ENCODE measurements at places on chromosomes 3 and 15.

- peak; percentile 30 for DNase-seq
Measured at GRCh38 chr3:157058392-157059071, 101.4 kb downstream of the CCNL1 start.

GRCh38 chr3:132256989-132257388, 60.2 kb upstream of the ACP3 start:
- DNase-seq = peak; percentile 77

DNA sequence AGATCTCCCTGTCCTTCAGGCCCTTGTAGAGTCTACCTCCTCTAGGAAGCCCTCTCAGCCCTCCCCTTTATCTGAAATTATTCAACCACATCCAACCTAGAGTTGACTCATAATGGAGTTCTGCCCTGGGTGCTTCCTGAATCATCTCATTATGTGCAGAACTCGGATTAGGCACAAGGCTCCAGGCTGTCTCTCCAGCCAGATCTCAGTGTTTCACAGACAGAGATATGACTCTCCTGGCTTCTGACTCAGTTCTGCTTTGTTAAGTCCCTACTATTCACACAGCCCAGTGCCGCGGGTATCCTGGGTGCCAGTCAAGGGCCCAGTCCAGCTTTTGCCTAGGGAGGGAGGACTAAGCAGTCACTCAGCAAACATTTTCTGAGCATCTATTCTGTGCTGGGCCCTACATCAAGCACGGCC, 9.3 kb downstream of the STRA6 start:
- DNase-seq = peak; percentile 61

DNA sequence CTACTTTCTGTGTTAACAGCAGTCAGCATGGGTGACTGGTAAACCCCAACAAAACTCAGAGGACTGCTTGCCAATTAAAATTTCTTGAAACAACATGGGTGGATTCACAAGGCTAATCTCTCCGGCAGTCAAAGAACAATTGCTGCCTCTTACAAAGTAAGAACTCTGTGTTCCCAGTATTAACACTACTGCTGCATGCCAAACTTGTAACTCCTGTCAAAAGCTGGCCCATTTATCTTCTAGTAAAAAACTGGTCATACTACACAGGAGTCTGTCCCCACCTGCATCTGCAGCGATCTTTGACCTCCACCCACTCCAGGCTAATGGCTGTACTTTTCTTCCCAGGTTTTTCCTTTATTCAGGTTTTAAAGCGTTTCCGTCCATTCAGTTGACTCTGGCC, 8.7 kb upstream of the ZNF589 start:
- no peak for DNase-seq

- DNase-seq = no peak
Measured at GRCh38 chr3:122936335-122936734, 91.2 kb downstream of the SEMA5B start.

- DNase-seq = no peak
Measured at GRCh38 chr15:59306520-59307164, 66.0 kb downstream of the MYO1E start.

GRCh38 chr15:78347586-78348543, 7.7 kb downstream of the CRABP1 start:
- peak; percentile 37 for DNase-seq

DNA sequence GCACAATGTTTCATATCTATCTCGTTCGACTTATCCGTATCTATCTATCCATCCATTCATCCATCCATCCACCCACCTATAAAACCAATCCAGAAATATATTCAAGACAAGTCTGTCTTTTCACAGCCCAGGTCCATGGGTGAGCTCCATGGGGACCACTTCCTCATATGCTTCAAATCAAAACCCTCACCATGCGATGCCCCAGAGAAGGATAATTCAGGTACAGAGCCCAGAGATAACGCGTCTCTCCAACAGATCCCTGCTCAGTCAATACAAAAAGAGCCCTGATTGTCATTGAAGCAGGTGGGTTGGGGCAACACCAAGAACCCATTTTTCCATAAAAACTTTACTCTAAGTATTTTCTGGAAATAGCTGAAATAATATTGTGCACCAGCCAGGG, 47.2 kb downstream of the PCSK6 start:
- DNase-seq = no peak

GRCh38 chr3:12910356-12911099, 69.2 kb upstream of the RPL32 start:
- DNase-seq = no peak

DNA sequence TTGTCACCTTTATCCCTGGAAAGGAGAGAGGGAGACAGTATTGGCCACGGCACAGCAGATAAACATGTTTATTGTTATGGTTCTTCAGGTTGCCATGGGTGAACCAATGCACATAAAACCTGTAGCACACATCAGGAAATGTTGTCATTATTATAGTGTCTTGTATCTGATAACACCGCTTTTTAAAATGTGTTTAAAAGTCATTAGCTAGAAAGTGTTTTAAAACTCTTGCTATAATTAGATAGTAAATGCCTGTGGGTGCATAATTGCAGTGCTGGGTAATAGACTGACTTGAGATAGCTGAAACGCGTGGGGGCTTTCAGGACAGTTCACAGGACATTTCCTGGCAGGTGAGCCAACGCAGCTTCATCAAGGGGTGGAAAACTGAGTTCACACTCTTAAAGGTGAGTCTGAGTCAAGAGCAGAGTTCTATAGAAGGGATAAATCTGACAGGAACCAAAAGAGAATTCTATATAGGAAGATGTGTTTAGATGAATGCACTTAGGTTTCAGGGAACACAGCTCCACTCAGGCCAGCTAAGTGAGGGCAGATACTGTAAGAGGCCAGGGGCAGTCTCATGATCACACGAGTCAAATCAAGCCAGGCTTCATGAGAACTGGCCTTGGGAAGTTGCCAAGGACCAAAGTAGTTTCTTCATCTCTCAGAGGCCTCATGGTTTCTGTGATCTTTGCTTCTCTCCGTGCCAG, 35.6 kb upstream of the PPP4R2 start:
- peak; percentile 26 for DNase-seq

DNA sequence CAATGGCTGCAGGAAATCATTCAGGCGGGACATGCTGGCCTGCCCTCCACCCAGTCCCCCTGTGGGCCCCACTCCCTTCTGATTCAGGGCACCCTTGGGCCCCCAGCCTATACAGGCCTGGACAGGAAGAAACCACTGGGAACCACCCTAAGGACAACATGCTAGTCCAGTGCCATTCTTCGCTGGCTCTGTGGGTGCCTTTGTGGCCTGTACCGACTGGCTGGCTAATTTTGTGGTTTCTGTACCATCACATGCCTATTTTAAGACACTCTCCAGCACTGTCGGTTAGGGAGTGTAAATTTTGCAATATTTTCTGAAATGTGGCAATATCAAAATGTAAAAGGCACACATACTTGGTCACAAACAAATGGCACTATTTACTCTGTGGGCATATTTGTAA, 61.4 kb upstream of the POLG start:
- no peak for DNase-seq

DNA sequence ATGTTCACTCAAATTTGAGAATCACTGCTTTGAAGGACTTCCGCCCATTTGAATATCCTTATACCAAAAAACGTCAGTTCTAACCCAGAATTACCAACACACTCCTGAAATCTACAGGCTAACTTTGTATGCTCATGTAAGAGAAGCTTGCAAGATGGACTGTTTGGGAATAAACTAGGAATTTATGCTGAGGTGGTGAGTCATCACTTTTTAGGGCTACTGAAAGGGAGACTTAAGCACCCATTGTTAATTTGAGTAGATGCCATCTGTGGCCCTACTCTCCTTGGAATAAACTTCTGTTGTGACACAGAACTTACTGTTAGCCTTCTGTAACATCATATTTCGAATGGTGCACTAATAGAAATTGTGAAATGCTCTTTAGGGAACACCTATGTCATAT, 74.6 kb downstream of the FGF12 start:
- no peak for DNase-seq

- DNase-seq = no peak
Measured at GRCh38 chr15:89111352-89111751, 23.1 kb downstream of the ABHD2 start.

GRCh38 chr3:14371573-14372474, 30.6 kb upstream of the SLC6A6 start:
- peak; percentile 91 for DNase-seq

DNA sequence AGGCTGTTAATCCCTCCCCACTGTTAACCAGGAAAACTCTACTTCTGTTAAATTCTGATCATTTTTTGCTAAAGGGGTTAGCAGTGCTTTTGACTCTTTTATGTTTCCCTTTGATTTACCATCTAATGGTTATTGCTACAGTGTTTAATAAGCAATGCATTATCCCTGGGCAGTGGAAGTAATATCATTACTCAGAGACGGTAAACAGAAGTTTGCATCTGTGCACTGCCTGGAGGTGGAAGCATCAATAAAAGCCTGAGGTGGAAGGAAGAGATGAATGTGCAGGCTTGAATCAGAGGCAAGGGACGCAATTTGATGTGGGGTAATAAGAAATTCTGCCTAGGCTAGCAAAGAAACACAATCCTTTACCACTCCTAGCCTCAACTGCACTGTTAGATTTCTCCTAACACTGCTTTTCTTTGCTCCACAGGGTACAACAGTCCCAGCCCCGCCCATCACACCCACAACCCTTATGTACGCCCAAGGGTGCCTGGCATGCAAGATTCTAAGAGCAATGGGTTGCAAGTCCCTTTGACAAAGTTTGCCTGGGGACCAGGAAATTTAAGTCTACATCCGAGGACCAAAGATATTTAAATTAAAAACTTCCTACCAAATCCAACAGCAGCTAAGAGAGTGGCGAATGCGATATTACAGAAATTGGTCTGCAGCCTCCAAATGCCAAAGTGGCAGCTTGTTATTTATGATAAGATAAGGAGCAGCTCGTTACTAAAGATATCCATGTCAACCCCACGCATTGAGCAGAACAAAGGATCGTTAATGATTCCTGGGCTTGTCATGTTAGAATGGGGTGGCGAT, 261.4 kb downstream of the FHIT start:
- DNase-seq = no peak

DNA sequence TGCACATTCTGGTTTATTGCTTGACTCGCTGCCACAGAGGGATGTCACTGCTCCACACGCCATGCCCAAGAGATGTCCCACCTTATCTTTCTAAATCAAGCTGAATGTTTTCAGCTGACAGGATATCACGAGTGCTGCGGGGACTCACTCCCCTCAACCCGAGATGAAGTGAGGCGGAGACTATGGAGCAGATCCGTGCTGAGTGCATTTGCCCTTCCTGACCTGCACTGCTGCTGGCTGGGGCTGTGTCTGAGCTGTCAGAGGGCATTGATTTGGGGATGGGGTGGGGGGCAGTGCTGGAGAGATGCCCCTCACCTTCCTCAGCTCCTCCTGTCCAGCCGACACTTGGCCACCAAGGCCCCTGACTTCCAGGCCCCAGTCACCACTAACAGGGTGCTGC, 40.5 kb upstream of the CSPG4 start:
- DNase-seq = no peak

DNA sequence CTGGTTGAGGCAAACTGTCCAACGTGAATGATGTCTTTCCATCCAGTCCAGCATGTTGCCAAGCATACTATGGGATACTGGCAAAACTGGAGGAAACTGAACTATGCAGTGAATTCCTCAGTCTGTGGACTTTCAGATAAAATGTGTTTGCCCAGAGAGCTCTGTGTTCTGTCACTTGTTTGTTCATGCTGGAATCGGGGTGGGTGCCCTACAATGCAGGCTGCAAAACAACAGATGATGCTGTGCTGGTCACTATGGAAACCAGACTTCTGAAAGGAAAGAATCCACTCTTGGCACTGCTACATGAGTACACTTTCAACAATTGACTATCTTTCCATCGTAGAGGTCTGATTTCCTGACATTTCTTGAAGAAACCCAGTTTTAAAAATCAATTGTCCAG, 272.5 kb upstream of the ARHGEF26 start:
- peak; percentile 8 for DNase-seq

GRCh38 chr15:31501536-31502157, 175.0 kb downstream of the KLF13 start:
- no peak for DNase-seq

GRCh38 chr15:60667190-60667868, 188.4 kb upstream of the ICE2 start:
- DNase-seq = no peak

GRCh38 chr3:52880047-52880446, 17.3 kb downstream of the STIMATE start:
- DNase-seq = no peak

DNA sequence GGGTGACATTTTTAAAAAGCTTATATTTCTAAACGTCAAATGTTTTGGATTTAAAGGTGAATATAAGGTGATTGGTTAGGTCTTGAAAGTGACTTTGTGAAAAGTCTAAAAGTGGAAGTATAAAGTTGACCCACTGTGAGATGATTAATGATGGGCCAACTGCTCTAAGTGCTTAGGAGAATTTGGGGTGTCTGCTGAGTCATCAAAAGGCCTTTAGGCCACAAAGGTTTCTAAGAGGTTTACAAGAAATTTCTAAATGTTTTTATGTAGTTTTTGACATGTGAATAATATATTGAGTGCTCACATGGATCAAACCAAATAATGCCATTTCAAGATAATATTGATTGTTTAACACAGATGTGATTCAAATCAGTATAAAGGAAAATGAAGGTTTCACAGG, 39.2 kb upstream of the SLC2A2 start:
- DNase-seq = no peak

DNA sequence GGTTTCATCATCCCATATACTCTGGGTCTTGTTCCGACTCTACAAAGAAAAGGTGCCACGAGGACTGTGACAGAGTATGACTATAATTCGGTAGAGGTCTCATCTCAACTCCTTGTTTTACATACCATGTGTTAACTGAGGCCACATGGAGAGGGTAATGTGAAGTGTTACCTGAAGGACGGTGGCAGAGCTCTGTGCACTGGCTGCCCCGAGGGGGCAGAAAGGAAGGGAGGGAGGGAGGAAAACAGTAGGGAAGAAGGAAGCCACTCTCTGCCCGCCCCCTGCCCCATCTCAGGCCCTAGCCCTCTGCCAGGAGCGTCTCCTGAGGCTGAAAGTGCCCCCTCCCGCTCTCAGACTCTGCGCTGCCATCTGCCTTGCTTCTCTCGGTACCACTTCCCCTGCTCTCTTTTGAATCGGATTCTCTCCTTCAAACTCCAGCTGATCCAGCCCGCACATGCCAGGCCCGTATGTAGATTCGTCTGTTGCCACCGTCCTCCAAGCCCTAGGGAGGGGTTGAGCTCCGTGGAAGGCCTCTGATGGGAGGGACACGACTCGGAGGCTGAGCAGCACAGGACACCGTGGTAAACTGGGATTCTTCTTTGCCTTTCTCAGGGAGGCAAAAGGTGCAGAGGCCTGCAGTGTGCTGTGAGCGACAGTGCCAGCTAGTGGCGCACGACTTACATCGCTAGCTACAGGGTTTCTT, 70.5 kb upstream of the ATP10A start:
- DNase-seq = peak; percentile 10

GRCh38 chr3:197782230-197782629, 8.8 kb upstream of the LRCH3 start:
- no peak for DNase-seq

- no peak for DNase-seq
Measured at GRCh38 chr3:126340943-126341754, 16.1 kb downstream of the KLF15 start.

DNA sequence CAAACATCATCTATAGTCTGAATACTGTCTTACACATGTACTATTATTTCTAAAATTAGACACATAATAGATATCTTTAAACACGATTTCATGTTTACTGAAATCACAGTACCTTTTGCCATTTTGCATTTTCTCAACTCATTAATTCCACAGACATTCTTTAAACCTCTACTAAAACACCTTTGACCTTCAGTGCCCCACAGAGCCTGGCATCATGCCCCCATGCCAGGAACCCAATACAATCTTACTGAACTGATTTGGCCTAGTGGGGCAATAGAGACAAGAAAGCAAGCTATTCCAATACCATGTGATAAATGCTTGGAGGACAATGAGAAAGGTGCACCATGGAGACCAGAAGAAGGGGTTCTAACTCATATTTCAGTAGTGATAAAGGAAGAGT, 19.3 kb upstream of the GUCA1C start:
- no peak for DNase-seq

GRCh38 chr3:17025594-17026139, 140.9 kb downstream of the PLCL2 start:
- no peak for DNase-seq
